NCI-H146 (cell line): ENCODE measurements at places on chromosomes 5 and 9.

GRCh38 chr9:123316053-123316718, 39.8 kb upstream of the CRB2 start:
- DNase-seq: no peak

DNA sequence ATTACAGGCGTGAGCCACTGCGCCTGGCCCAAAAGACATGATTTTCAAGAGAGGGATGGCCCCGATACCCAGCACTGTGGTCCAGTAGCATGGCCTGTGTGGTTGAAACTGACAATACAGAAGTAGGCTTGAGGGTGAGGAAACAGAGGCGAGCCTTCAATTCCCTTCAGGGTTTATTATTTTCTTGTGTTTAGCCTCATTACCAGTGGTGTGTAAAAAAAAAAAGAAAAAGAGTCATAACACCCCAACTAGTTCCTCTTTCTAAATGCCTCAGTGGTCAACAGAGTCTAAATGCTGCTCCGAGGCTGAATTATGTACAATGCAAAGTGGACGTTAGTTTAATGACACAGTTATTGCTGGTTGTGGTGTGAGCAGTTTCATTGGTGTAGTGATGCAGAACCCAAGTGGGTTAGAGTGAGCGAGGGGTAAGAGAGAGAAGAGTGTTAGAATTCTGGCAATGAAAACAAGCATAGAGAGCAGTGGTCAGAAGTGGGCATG, 58.8 kb downstream of the SNX30 start:
- DNase-seq: no peak

DNA sequence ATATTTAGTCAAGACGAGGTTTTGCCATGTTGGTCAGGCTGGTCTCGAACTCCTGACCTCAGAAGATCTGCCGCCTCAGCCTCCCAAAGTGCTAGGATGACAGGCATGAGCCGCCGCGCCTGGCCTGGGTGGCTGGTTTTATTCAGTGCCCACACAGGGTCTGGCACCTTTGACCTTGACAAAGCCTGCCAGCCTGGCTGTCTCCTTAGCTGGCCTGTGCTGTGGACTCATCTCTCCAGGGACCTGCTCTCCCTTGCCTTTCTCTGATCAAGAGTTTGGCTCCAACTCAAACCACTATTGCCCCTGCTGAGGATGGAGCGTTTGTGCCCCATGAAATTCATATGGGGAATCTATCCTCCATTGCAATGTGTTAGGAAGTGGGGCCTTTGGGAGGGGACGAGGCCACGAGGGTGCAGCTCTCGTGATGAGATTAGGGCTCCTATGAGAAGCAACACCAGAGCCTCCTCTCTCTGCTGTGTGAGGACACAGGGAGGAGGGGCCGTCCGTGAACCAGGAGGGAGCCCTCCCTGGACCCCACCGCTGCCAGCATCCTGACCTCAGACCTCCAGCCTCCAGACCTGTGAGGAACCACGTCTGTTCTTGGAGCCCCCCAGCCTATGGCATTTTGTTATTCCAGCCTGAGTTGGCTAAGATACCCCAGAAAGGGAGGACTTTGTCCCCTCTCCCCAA, 45.0 kb downstream of the MRPL36 start:
- DNase-seq: no peak

DNA sequence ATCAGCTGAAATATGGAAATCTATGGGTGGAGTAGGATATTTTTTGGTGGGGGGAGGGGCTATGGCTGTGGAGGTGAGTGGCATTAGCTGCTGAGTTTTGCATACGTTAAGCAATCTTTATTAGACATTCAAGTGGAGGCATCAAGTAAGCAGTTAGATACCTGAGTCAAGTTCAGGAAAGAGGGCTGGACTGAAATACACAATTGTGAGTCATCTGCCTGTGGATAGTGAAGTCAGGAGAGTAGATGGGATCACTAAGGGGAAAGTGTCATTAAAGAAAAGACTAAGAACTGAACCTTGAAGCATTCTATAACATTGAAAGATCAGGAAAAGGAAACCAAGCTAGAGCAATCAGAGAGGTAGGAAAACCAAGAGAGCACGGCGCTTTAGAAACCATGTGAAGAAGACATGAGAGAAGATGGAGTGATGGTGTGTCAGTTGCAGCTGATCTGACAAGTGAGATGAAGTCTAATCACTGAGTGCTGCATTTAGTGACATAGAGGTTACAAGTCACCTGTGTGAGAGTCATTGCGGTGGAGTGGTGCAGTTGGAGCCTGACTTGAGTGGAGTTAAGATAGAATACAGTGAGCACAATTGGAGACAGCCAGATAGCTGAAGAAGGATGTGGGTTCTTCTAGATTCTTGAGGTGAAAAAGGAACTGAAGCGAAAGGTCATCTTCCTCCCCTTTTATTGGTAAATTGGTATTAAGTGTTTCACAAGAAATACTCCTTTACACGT, 88.7 kb downstream of the PIP5K1B start:
- no peak for DNase-seq

GRCh38 chr5:78458843-78459242, 98.4 kb downstream of the SCAMP1 start:
- DNase-seq: no peak

- no peak for DNase-seq
Measured at GRCh38 chr5:1182360-1182632, 19.1 kb upstream of the SLC6A19 start.

DNA sequence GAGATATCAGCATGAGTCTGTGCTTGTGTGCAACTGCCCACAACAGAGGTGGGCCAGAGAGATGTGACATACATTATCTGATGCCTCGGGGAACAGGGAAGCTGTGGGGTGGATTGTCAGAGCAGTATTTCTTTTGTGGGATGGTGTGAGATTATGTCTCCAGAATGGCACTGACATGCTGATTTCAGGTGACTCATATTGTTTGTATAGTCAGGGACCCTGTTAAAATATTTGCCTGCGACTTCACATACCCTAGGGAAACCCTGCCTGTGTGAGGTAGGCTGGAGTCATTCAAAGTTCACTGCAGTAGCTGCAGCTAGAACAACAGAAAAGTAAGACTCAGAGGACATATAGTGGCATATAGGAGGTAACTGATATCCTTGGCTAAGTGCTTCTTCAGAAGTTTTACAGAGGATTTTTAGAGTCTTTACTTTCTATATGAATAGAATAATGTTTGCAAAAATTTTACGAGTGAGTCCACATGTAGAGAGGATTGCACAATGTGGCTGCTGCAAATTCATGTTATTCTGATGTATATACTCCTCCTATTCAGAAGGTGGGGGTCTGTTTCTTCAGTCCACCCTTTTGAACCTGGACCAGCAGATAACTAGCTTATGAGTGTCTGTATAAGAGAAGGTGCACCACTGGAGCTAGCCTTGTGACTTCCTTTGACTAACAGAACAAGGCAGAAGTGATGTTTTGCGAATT, 89.3 kb downstream of the MACIR start:
- DNase-seq: no peak

DNA sequence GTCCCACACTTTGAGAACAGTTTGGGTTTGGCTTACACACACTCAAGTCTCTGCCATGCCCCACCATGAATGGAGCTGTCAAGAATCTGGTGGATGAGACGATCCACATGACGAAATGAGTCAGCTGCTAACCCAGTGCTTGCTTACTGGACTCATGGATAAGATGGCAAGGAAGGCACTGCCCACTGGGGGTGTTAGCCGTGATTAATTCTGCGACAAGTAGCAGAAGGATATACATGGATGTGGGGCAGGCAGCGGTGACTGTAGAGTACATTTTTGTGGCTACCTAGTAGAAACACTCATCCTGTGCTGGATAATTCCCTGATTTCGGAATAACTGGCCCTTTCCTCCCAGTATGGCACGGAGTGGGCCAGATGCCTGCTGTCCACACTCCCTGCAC, 77.5 kb downstream of the SPATA31C2 start:
- no peak for DNase-seq

GRCh38 chr5:25181249-25181648, 536.5 kb upstream of the CDH10 start:
- no peak for DNase-seq

- no peak for DNase-seq
Measured at GRCh38 chr5:41918105-41918504, 7.0 kb upstream of the FBXO4 start.

DNA sequence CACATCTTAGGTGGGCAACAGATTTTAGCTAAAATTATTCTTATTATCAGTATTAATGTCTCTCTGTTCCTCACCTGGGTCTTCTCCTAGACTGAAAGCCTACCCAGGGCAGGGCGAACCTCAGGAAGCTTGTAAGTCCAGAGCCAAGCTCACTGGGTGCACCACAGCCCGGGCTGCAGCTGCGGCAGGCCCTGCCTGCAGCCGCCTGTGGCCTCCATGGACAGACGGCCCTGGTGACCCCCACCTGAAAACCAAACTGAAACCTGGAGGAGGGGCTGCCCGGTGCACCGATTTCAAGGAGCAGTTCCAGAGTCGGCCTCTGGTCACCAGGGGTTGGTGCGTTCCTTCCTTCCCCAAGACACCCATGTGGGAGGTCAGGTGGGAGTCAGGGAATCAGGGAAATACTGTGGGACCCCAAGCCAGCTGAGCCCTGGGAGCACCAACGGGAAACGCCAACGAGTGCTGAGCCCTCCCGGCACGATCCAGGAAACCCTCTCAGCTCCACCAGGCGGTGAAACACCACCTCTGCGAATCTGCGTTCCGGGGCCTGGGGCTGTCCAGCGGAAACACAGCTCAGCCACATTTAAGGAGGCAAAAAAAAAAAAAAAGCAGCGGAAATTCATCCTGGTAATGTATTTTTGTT, 68.6 kb upstream of the PPP1R26 start:
- no peak for DNase-seq

DNA sequence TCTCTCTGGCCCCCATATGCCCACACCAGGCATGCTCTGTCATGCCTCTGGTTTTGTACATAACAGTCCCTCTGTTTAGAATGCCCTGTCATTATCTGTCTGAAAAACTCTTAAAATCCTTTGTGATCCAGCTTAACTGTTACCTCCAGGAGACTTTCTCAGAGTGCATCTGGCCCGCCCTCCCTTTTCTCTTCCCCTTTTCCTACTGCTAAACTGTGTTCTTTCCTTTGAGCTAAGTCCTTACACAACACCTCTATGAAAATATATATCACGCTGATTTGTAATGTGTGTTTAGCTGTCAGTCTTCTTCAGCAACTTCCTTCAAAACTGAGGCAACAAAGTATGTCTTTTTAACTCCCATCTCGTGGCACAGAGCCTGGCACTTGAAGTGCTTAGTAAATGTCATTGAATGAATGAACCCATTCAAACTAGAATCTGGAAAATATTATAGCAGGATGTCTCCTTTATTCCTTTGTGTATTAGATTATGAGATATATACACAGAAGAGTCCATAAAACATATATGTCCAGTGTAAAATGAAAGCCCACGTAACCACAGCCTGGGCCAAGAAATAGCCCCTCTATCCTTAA, 166.2 kb upstream of the KLF9 start:
- DNase-seq: no peak

GRCh38 chr5:32222723-32223470, 48.8 kb upstream of the GOLPH3 start:
- DNase-seq: no peak

GRCh38 chr5:173383711-173384110, 55.5 kb upstream of the STC2 start:
- no peak for DNase-seq

DNA sequence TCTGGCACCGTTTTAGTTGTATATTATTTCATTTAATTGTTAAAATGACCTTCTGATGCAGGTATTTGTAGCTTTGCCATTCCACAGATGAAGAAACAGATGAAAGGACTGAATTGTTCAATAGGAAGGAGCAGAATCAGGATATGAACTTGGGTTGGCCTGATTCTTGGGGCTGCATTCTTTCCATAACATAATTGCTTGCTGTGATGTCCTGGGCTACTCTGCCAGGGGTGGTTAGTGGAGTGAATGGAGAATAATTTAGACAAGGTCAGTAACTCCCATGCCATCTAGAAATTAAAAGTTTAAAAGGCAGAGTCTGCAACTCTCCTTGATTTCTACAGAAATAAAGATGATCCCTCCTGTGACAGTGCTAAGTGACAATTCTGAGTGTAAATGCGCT, 15.9 kb downstream of the TLR4 start:
- DNase-seq: no peak

GRCh38 chr5:50325237-50325832, 115.8 kb downstream of the EMB start:
- peak; percentile 9 for DNase-seq

- DNase-seq: no peak
Measured at GRCh38 chr5:157126-157715, 34.1 kb upstream of the LRRC14B start.

DNA sequence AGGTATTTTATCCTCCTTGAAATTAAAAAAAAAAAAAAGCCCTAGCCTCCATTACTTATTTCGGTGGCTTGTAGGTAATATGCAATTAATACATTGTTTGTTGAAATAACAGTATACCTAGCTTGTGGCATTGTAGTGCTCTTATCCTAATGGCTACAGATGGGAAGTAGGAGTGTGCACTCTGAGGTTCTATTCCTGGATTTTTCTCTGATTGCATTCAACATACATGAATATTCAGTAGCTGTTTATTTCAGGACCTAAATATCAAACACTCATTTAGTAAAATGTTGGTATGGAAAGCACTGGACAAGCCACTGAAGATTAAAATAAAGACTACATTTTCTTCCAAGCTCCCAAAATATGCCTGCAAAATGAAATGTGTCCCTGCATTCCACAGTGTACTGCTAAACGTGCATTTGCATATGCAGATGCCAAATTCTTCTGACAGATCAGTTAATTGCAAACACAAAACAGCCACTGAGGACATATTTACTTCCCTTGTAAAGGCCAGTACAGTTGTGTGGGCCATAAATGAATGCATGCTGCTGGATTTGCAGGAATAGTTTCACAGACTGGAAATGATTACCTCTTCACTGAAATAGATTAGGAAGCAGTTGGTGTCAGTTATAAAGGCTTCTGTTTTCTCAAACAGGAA, 826.1 kb downstream of the PRELID2 start:
- DNase-seq: no peak

DNA sequence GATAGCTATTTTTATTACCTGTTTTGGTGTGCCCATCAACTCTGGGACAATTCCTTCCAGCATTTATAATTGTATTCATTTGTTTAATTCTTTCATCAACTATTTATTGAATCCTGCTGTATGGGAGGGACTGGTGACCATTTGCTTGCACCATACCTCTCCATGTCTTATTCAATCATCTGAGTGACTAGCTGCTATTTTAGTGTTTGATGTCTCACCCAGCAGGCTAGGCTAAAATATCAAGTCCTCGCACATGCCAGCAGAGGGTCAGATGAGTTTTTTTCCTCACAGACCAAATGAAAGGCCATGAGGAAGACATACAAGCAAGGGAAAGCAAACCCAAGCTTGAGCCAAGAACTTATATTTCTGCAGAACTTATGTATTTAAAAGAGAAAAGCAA, 63.9 kb downstream of the CETN3 start:
- DNase-seq: no peak

- DNase-seq: no peak
Measured at GRCh38 chr9:6646293-6646636, 736 bp upstream of the GLDC start.

DNA sequence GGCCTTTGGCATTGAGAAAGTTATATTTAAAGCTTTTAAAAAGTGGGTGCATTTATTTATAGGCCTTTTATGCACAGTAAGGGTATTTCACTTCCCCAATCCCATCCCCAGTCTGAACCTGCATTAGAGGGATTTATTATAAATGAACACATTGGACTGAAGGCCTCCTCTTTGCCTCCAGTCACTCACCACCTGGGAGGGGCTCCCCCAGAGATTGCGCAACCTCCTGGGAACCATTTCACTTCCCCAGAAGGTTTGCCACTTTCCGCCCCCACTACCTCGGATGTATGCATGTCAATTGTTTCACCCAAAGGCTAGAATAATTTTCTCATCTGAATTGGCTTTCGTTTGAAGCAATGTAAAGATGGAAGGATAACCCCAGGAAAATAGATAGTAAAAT, 29.8 kb upstream of the VCAN start:
- DNase-seq: no peak
